GM13976 (cell line): ENCODE measurements at places on chromosomes 16 and 17.

- DNase-seq, result no peak
These were observed 348.0 kb downstream of the UTP18 start for GRCh38 chr17:51608251-51608933.

DNA sequence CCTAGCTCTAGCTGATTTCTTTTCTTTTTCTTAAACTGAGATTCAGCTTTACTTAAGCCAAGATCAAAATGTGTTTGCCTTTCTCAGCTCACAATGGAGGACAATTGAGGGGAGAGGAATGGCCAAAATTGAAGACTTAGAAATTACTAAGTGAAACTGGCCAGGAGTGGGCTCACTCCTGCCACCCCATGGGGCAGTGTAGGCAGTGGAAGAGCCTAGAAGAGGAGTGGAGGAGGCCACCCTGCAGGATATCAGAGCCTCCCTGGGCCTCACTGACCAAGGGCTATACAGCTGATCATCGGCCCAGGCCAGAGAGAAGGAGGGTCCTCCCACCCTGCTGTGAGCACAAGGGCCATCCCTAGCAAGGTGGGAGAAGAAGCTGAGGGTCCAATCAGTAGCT is 119.8 kb downstream of the CCT6B start:
- DNase-seq, result no peak

DNA sequence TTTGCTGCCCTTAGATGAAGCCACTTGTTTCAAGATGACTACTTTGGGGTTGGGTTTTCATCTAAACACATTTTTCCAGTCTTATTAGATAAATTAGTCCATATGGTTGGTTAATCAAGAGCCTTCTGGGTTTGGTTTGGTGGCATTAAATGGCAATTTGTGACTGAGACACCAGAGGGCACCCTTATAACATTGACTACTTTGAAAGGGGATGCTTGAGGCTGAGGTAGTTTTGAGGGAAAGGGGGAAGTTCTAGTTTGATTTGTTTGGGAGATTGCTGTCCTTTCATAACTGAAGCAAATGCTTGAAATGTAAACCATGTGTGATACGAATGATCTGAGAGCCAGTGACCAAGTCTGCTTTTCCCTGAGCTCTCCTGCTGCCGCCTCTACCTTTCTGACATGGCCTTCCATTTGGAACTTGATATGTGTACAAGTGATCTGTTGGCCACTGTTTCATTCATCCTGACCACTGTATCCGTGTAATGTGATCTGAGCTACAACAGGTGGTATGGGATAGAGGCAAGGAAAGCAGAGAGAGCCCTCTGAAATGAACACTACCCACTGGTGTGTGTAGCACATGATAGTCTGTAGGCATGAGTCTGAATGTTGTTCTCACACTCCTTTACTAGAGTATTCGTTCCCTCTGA is 5.8 kb upstream of the RARA start:
- DNase-seq, result peak; percentile 69

DNA sequence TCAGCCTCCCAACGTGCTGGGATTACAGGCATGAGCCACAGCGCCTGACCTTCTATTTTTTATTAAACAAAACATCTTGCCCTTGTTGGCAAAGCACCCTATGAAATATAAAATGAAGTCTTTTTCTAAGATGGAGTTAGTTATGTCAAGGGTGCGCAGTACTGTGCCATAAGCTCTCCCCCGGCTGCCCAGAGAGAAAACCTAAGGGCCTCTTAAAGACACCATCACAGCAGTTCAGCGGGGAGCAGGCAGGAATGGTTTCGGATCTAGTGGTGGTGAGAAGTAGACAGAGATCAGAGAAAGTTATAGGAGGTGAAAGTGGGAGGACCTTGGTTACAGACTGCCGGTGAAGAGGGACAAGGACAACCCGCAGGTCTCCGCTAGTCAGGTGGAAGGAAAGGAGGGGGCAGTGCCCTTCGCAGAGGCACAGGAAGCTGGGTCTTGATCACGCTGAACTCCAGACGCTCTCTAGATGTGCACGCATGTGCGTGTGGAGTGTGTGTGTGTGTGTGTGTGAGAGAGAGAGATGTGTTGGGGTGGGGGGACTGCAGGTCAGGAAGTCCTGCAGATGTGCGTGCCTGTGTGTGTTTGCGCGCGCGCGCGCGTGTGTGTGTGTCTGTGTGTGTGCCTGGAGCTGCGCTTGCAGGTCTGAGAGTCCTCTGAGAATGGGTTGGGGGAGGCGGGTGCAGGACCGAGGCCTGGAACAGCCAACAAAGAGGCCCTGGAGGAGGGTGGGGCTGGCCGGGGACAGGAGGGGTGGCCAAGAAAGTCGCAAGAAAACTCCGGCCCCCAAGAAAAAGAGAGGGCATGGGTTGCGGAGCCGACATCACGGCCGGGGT is 748 bp upstream of the CMTM3 start:
- peak; percentile 72 for DNase-seq

GRCh38 chr17:49936386-49936785 is 32.6 kb upstream of the DLX4 start:
- DNase-seq, result no peak

DNA sequence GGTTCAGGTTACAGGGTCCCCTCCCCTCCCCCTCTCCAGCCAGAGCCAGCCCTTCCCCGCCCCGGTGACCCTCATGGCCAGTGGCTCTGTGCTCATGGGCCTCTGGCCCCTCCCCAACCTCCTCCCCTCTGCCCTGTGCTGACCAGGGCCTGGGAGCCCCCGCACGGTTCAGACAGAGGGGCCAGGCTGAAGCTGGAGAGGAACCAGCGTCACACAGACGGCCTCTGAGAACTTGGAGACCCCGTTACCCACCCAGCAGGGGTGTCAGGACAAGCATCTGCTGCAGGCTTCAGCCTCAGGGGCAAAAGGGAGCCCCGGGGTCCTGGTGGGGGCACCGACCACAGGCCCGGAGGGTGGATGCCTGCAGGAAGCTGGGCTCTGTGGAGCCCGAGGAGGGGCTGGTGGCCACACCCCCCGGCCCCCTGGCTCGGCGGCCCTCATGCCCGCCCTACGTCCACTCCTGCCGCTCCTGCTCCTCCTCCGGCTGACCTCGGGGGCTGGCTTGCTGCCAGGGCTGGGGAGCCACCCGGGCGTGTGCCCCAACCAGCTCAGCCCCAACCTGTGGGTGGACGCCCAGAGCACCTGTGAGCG is at the start of gene WFIKKN1:
TSS of gene WFIKKN1 (plus strand) at position 171 of the 591 bp plus-strand sequence. CDS start at position 440, 269 bp downstream.
- no peak for DNase-seq

GRCh38 chr16:89031715-89032659 is 55.0 kb upstream of the CBFA2T3 start:
- DNase-seq, result peak; percentile 79

- DNase-seq, result no peak
These were observed 30.5 kb downstream of the PTRH2 start for GRCh38 chr17:59676716-59677115.

DNA sequence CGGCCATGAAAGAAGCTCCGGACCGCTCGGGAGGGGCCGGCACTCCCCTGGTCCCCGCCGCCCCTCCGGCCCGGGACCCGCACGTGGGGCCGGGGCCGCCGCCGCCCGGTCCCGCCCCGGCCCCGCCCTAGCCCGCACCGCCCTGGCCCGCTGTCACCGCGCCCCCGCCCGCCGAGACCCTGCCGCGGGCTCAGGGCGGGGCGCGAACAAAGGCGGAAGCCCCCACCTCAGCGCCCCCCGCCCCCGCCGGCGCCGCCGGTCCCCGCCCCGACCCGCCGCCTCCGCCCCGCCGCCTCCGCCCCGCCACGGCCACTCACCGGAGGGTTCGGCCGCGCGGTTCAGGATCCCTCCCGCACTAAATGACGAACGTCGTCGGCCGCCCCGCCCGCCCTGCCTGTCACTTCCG is at the start of gene ARHGDIA:
TSS of gene ARHGDIA (minus strand) at position 357 of the 406 bp plus-strand sequence. CDS start 1,407 bp downstream, outside the sequence.
- DNase-seq, result peak; percentile 62

DNA sequence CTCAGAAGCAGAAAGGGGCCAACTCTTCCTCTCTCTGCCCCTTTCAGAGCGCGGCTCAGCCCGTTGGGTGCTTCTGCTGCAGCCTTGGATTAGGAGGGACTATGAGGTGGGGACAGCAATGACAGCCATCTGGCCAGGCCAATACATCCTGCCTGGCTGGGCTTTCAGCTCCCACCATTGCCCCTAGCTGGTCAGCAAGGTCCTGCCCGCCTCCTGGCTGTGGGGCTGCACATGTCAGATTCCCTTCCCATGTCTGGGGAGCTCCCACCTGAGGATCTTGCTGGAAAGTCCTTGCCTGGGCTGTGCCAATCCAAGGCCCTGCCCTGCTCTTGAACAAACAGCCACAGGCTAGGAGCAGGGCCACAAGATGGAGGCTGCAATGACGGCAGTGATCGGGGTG is 8.3 kb downstream of the TRIM65 start:
- DNase-seq, result no peak

GRCh38 chr16:69110406-69110805 is 5.0 kb downstream of the HAS3 start:
- no peak for DNase-seq
